Activated CD4-positive, CD25-positive, alpha-beta regulatory T cell treated with anti-CD3 and anti-CD28 coated beads, Interleukin-2, amount 50 U/mL, for 72 hours (primary cell): ENCODE measurements at places on chromosomes 12 and 14.

DNA sequence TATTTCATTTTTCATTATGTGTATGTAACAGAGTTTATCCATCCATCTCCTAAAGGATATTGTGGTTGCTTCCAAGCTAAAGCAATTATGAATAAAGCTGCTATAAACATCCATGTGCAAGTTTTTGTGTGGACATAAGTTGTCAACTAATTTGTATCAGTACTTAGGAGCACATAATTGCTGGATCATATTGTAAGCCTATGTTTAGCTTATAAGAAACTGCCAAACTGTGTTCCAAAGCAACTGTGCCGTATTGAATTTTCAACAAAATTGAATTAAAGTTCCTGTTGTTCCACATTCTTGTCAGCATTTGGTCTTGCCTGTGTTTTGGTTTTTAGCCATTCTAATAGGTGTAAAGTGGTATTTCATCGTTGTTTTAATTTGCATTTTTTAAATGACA lies 416.9 kb downstream of the SLC6A15 start:
- no peak for DNase-seq

DNA sequence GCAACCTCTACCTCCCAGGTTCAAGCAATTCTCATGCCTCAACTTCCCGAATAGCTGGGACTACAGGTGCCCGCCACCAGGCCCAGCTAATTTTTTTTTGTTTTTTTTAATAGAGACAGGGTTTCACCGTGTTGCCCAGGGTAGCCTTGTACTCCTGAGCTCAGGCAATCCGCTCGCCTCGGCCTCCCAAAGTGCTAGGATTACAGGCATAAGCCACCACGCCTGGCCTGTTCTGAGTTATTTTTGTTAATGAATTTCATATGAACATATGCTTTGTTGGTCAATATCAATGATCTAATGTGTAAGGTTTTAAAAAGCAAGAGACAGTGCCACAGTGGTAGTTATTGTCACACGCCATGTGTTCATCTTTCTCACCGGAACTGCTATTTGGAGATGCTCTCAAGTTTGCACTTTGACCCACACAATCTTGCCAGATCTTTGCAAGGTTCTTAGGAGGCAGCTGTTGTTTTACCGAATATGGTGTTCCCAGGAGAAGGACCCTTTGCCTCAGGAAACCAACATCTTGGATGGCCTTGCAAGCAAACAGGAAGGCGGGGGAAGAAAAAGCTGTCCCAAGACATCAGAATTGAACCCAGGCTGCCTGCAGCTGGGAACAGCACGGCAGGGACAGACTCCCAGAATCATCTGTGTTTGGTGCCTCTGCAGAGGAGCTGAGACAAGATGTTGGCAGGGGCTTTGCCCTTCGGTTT lies 30.0 kb downstream of the GALNT16 start:
- DNase-seq = no peak

- DNase-seq = no peak
Measured at GRCh38 chr14:31858868-31859267, 218.2 kb upstream of the ARHGAP5 start.

- DNase-seq = no peak
Measured at GRCh38 chr14:32710731-32711680, 227.7 kb upstream of the NPAS3 start.

- no peak for DNase-seq
Measured at GRCh38 chr12:52212701-52213563, 20.1 kb upstream of the KRT7 start.

DNA sequence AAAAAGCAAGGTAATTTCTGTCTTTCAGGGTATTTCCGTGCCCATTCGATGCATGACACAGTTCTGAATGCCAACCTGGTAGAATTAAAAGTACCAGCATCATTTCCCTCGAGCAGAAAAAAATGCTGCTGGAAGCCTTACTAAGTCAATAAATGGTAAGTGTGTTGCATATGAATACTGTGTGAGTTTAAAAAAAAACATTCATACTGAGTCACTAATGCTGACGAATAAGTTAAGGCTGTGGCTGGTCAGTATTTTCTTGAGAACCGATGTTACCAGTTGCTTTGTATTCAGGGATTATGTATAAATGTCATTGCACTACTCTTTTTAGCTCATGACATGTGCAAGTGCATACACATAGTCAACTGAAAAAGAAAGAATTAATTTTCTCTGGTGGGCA lies 710.2 kb downstream of the TRHDE start:
- no peak for DNase-seq

DNA sequence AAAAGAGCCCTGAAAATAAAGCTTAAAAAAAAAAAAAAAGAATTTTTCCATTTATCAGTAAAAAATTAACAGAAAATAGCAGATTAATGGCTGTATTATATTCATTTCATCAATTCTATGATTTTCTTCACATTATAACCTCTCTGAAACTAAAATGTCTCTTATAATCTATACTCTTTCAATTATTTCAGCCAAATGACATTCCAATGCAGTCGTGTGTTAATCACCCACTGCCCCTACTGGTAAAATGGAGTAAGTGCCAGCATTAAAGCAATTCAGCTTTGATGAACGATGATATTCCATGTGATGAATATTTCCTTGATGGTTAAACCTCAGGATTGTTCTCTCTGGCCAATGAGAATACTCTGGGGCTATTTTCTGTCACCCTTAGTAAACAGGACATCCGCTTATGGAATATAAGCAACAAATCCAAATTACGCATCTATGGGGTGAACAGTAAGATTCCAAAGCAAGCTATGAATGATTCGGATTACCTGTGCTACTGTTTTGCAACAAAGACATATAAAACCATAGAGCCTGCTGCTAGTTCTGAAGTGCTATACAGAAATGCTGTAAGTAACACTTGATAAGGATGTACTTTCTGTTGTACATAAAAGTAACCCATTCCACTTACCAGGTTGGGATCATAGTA lies 20.3 kb upstream of the SYCP3 start:
- DNase-seq = no peak

DNA sequence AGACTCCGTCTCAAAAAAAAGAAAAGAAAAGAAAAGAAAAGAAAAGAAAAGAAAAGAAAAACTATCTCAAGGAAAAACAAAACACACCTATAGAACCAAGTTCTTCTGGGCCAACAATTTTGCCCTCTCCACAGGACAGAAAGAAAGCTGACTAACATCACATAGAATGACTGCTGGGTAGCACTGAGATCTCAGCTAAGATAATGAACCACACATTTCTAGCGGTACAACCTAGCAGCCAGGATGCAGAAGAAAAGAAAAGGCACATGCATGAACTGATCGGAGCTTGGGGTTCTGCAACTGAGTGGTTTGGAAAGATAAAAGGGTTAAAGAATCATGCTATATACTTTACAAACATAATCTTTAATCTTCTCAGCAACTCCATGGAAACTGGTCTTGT lies 19.5 kb downstream of the TMED10 start:
- no peak for DNase-seq

GRCh38 chr12:8697476-8698131 lies at the start of gene RIMKLB:
Gene RIMKLB, plus strand, starts transcription at chr12:8697991. Its CDS starts 15,876 bp downstream, at chr12:8713867.
- peak; percentile 62 for DNase-seq

DNA sequence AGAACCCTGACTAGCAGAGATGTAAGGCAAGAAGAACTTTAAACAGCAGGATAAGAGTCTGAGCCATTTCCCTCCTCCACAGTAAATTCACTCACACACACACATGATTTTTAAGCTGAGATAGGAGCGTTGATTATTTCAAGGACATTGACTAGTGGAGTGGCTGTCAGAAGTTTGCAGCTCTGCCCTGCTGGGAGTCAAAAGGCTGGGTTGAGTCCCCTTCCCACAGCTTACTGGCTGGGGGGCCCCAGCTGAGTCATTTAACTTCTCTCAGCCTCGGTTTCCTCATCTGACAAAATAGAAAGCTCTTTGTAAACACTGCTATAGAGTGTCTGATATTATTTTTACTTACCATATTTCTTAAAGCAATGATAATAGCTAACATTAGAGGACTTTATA lies 28.3 kb downstream of the VCPKMT start:
- no peak for DNase-seq

DNA sequence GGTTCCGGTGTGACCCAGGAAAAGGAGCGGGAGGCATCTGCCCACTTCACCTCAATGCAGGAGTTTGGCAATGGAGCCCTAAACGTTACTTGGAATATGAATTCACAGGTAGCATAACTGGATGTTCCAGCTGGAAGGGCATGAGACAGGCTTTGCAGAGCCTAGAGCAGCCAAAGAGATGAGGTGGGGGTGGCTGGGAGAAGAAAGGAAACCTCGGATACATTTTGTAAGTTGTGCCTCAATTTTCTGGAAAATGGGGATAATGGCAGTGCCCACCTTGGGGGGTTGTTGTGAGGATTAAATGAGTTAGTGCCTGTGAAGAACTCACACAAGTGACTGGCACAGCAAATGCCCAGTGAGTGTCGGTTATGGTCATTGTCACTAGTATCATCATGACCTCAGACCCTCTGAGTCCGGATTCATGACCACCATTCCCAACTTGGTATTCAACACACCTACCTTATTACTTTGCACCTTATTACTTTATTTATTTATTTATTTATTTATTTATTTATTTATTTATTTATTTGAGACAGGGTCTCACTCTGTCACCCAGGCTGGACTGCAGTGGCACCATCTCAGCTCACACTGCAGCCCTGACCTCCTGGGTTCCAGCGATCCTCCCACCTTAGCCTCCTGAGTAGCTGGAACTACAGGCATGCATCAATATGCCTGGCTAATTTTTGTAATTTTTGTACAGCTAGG lies 56.0 kb downstream of the CLMN start:
- DNase-seq = no peak

- no peak for DNase-seq
Measured at GRCh38 chr14:23645812-23646647, 9.9 kb downstream of the DHRS2 start.

DNA sequence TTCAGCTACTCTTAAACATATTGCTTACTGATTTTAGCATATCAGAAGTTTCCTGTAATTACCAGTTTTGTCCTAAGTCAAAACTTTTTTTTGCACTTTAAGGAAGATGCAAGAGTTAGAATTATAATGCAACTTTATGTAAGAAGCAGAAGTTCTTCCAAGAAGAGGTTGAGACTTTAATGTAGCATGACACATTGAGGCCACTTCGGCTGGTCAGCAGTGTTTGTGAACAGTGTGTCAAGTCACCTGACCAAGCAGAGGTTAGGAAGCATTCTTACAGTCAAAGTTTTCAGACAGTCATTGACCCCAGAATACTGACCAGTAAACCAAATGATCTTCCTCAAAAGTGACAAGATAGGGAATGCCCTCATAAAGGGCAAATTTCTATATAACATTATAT lies 15.2 kb downstream of the FGFR1OP2 start:
- DNase-seq = no peak

DNA sequence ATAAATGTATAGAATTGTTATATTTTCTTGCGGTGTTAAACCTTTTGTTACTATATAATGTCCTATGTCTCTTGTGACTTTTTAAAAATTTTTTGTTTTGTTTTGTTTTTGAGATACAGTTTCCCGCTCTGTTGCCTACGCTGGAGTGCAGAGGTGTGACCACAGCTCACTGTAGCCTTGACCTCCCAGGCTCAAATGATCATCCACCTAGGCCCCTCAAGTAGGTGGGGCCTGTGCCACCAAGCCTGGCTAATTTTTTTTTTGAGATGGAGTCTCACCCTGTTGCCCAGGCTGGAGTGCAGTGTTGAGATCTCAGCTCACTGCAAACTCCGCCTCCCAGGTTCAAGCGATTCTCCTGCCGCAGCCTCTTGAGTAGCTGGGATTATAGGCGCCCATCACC lies 26.5 kb upstream of the RCOR1 start:
- DNase-seq = no peak

- DNase-seq = no peak
Measured at GRCh38 chr14:104062281-104062680, 23.2 kb upstream of the ASPG start.

GRCh38 chr12:109304485-109304884 lies 4.6 kb downstream of the FOXN4 start:
- no peak for DNase-seq
